ENCODE measurements at places on chromosomes 16 and 17.

- no peak for DNase-seq
These were observed 13.5 kb downstream of the SCO1 start for GRCh38 chr17:10683853-10684252.

DNA sequence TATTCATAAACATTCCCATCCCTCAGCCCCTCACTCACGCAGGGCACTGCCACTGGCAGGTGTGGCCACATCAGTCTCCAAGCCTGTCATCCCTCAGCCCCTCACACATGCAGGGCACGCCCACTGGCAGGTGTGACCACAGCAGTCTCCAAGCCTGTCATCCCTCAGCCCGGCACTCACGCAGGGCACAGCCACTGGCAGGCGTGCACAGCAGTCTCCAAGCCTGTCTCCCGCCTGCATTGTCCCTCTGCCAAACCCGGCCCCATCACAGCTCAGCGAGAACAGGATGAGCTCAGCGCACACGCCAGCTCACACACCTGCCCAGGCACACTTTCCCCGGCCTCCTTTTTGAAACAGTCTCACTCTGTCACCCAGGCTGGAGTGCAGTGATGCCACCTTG is 11.4 kb upstream of the KREMEN2 start:
- DNase-seq: no peak

DNA sequence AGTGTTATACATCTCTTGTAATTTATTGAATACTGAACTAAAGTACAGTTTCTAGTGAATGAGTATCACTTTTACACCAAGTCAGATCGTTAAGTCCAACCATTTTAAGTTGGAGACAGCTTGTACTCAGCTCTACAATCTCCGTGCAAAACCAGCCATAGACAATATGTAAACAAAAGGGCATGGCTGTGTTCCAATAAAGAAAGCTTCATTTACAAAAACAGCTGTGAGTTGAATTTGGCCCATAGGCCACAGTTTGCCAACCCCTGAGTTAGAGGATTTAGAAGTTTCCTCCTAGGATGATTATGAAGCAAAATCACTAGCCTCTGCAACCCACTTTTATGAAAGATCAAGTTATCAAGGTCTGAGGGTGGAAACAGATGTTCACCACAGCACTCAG is 105.7 kb upstream of the RCVRN start:
- DNase-seq: no peak

- no peak for DNase-seq
These were observed 11.9 kb upstream of the CHMP6 start for GRCh38 chr17:80979547-80980378.

DNA sequence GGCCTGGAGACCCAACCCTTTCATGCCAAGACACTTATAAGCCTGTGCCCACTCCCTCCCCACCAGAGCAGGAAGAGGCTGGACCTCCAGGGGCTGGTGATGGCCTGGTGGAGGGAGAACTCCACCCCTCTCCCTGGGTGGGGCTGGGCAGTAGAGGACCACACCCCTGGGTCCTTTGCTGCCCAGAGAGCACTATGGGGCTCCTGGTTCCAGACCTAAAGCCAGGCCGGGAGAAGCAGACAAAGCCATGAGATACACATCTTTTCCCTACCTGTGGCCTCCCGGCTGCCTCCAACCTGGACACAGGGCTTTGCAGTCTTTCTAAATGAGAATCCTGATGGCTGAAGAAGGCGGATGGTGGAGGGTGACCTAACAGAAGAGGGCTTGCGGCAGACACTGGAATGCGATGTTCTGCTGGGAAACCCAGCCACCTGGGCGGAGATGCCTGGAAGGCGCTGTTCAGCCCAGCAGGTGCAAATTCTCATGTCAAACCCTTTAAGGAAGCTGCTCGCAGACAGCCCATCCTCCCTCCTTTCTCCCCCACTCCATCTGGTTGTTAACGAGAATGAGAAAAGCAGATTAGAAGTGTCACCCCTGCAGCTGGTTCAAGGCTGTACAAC is 43.9 kb upstream of the KIFC3 start:
- no peak for DNase-seq

DNA sequence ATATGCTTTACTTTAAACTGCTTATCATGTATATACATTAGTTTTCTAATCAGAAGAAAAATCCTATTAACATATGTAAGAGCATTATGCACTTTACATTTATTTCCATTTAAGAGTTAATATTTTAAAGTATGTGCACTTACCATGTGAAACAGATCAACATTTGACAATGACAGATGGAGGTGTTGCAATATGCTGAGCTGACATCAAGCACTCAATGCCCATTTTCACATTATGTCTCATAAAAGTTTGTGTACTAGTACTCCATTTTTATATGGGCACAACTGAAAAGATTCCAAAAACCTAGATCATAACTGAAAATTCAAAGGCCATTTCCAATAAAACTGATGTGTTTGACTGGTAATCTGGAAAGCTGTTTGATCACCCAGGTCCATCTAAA is 420.9 kb upstream of the SOX9 start:
- DNase-seq: no peak

GRCh38 chr16:62036101-62036801 is at the start of gene CDH8:
Gene CDH8 (minus strand): TSS chr16:62036438. CDS start chr16:62021403, 15,035 bp downstream.
- DNase-seq: no peak

- no peak for DNase-seq
These were observed 1327.5 kb upstream of the CDH8 start for GRCh38 chr16:63363738-63364137.

DNA sequence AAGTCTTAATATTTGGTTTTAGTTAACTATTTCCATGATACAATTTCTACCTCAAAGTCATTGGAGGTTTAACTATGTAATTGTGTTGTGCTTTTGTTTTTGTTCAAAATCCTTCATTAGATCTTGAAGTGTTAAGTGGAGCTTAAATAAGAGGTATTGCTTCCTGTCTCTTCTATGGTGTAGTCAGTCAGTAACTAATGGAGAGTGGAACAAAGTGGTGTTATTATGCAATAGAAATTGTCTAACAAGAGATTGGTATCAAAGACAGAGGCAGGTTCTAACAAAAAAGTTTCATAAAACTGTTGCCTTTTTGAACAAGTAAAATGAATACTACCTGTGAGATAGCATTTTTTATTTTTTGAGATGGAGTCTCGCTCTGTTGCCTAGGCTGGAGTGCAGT is 45.2 kb downstream of the GRB7 start:
- no peak for DNase-seq

- peak; percentile 62 for DNase-seq
These were observed at the start of gene MC1R for GRCh38 chr16:89918453-89919347. Gene MC1R (plus strand): TSS chr16:89918862. CDS start chr16:89919259, 397 bp downstream.

GRCh38 chr17:39591958-39592954 is 15.5 kb downstream of the NEUROD2 start:
- peak; percentile 52 for DNase-seq

DNA sequence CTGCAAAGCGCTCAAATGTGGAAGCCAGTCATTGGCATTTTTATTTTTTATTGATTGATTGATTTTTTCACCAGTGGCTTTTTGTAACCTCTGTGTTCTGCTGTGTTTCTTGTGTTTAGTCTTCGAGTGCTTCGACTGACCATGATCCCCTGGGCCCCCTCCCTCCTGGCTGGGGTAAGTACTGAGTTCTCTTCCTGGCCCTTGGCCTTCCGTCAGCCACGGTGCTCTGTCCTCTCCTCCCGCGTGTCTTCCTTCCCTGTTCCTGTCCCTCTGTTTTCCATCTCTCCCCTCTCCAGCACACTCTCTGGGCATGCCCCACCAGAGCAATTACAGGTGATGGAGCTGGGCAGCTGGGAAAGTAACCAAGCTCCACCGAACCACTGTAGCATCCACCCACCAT is 25.8 kb upstream of the CLEC18A start:
- no peak for DNase-seq

- DNase-seq: no peak
These were observed 44.0 kb downstream of the SDK2 start for GRCh38 chr17:73600103-73600871.

DNA sequence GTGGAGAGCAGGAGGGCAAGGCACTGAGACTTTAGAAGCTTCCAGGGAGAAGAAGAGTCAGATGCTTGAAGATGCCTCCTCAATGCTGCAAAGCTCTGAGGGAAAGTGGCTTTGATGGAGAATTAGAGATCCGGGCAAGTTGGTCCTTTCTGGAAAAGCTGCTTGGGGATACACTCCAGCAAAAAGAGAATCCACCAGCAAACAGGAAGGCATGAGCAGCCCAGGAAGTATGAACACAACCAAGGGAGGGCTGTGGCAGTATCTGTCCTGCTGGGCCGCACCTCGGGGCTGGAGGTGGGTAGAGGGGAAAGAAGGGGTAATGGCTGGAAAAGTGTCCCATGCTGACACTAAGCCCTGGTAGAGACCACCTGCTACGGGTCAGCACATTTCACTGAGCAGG is 5.3 kb downstream of the LMF1 start:
- no peak for DNase-seq

DNA sequence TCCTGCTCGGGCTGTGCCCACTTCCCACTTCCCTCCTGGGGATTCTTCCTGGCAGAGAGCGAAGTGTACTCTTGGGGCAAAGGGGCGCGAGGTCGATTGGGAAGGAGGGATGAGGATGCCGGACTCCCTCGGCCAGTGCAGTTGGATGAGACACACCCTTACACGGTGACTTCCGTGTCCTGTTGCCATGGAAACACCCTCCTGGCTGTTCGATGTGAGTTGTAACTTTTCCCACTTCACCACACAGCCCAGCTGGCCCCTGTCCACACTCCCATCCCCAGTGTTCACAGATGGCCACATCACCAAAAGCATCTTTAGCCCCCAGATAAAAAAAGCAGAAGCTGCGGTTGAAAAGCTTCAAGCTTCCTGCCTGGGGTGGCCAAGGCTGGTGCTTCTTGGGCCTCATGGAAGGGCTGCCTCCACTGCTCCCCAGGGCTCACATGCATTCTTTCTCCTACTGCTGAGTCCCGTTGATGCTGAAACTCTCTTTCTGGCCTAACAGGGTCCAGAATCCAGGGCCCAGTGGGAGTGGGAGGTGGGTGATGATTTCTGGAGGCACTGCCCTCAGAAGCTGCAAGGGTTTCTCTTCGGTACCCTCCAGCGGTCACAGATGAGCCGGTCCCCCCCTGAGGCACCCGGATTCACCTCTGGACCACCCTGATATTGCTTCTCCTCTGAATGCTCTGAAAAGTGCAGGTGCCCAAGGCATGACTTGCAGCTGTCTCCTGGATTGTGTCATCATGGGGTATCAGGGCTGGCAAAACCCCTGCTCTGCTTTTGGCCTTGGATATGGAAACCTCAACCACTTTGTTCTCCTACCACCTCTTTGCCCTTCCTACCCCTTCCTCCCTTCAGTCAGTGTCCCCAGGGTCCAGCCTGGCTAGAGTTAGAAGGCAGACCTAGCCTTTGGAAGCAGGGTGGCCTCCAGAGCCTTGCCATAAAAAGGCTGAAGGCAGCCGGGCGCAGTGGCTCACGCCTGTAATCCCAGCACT is 2.2 kb upstream of the TRAF4 start:
- no peak for DNase-seq
